ENCODE measurements at places on chromosomes 12 and 14.

DNA sequence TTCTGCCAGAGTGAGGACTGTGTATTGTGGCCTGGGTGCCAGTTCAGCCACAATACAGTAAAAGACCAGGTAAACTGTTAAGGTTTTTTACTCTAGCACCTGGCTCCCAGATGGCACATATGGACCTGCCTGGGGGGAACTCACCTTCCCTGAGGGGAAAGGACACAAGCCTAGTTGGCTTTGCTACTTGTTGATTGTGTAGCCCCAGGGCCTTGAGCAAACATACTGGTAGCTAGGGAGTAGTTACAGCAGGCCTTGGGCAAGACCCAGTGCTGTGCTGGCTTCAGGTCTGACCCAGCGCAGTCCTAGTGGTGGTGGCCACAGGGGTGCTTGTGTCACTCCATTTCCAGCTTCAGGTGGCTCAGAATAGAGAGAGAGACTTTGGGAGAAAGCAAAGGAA is 216.4 kb downstream of the KLHL28 start:
- no peak for DNase-seq

- no peak for DNase-seq
Measured at GRCh38 chr14:96231526-96232130, 24.4 kb upstream of the BDKRB1 start.

GRCh38 chr14:25111061-25111601 is 61.2 kb upstream of the STXBP6 start:
- DNase-seq: no peak

- DNase-seq: peak; percentile 63
Measured at GRCh38 chr14:24171422-24172260, at the start of gene REC8. TSS of gene REC8 (plus strand) at chr14:24172080. CDS start at chr14:24172553, 473 bp downstream.

DNA sequence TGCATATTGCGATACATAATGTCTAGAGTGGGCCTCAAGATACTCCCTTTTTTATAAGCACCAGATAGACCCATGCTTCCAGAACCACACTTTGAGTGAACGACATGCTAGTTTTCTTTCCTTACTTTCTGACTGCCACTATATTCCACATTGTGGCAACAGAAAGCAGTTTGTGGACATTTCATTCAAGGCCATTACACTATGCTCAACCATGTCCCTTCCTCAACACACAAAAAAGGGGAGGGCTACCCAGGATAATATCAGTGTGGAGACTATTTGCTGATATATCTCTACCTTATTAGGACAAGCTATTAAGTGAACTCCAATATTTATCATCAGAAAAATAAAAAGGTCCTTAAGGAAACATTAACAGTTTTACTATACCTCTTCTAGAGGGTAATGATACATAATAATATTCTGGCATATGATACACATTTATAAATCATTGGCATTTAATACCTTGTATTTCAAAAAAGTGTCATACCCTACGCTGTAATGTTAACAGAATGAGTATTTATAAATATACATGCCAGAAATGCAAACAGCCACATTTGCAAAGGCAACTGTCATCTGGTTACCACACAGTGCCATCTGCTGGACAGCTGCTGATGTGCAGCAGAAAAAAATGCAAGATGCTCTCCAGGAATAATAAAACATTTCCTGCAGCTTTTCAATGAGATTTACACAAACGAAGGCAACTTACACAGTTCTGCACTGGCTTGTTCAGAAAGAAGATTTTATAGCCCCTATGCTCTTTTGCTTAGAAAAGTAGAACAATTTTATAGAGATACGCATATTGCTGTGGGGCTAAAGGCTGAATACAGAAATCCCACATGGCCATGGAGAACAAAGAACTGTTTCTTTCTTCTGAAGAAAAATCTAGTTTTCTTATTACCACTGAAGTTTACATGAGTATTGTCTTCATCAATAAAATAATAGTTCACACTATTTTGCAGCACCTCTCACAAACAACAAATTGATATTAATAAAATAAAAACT is 182.2 kb upstream of the GRIP1 start:
- peak; percentile 49 for DNase-seq

DNA sequence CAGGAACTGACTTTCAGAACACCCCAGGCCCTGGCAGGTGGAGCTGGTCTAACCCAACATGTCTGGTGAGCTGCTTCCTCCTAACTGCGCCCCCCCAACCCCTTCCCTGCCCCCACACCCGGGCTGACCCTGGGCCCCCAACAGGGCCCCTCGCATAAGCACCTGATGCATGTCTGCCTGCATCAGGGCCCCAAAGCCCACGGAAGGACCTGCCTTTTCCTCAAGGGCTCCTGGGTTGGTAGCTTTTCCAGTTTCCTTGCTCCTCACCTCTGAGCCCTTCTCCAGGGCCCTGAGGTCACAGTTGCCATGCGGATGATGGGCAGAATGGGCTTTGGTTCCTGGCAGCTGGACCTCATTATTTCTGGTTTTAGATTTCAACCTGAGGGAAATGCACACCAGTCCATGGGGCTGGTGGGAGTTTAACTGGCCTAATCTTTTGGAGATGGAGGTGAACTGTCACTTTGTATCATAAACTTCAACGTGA is 18.5 kb downstream of the TESC start:
- DNase-seq: no peak

DNA sequence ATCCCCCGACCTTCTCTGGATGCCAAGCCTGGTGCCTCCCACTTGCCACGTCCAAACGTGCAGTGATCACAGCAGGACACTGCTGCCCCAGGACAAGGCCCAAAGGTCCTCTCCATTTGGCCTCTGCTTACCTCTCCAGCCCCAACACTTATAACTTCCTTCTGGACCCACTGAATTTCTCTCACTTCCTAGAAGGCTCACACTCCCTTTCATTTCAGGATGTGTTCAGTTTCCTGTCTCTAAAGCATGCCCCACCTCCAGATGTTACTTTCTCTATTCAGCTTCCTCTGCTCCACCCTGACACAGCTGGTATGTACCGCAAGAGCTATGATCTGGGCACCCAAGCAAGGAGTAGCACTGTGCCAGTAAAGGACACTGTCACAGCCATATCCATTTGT is 33.0 kb downstream of the CDKL1 start:
- DNase-seq: peak; percentile 19

GRCh38 chr14:52850451-52850909 is 59.1 kb upstream of the GNPNAT1 start:
- DNase-seq: no peak

GRCh38 chr12:76255692-76256091 is 92.5 kb downstream of the BBS10 start:
- no peak for DNase-seq

GRCh38 chr12:6551063-6551461 is 4.8 kb downstream of the IFFO1 start:
- no peak for DNase-seq

- no peak for DNase-seq
Measured at GRCh38 chr14:60133487-60133886, 31.7 kb downstream of the DHRS7 start.

DNA sequence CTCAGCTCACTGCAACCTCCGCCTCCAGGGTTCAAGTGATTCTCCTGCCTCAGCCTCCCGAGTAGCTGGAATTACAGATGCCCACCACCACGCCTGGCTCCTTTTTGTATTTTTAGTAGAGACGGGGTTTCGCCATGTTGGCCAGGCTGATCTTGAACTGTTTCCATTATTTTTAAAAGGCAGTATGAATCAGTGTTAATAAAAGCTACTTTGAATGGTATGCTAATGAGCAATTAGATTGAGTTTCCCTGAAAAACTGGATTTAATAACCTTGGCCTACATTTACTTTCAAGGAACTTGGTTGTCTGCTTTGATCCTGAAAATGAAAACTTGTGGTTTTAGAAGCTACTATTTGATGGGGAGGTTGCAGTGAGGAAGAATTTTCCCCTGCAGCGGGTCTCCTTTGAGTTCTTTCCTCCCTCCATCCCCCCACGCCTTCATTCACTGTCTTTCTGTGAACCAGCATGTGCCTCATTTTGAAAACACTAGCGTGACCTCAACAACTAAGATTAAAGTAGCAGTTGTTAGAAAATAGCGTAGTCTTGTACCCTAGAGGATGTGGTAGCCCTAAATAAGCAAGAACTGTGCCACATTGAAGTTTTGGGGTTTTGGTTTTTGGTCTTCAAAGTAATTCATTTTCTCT is 17.8 kb upstream of the RPS6KA5 start:
- peak; percentile 5 for DNase-seq

GRCh38 chr14:77782202-77782601 is 17.7 kb upstream of the ADCK1 start:
- no peak for DNase-seq

- DNase-seq: no peak
Measured at GRCh38 chr12:80293347-80293746, 150.7 kb upstream of the PTPRQ start.

DNA sequence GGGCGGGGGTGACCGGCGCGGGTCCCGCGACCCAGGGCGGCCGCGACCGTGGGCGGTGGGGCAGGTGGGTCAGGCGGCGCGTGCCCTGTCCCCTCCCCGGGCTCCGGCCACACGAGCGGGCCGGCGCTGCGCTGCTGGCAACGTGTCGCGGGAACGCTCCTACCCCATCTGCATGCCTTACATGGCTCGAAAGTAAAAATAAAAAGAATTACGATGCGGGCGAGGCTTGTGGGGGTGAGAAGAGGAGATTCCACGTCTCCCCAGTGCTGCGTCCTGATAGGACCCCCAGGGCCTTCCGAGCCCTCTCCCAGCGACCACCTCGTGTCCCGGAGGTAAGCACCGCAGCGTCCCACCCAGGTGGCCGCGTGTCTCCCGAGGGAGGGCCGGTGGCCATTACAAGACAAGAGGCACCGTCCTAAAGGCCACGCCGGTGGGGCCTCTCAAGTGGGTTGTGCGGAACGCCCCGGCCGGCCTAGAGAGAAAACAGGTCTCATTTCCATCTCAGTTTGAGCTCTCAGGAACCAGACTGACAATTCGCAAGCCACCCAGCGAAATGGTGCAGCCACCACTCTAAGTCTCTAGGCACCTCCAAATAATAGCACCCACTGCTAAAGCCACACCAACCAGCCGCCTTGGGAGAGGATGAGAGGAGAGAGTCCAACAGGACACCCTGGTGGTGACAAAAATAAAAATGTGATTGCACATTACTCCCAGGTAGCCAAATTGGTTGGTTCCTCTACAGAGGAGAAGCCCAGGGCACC is 612 bp upstream of the FOXN3 start:
- peak; percentile 50 for DNase-seq

DNA sequence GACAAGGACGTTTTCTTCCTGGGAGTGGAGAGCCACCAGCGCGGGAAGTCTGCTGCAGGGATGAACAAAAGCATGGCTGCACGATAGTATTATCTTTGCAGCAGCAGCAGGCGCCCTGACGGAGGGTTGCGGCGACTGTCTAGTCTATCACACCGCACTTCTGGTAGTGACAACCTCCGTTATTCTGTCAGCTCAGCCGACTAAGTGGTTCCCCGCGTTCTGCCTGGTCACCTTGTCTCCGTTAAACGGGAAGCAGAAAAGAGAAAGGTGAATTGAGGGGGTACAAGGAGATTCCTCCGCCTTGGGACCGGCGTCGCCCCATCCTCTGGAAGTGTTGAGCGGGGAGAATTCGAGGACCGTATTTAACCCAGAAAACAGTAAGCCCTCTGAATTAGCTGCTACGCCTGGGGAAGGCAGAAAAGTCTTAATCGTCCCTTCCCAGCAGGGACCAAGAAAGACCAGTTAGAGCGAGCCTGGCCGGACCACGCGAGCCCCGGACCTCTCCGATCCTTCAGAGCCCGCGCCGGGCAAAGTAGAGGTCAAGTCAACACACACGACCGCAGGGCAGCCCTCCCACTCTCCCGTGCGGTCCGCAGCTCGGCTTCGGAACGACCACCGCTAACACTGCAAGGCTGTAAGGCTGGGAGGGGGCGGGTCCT is 536 bp upstream of the DAAM1 start:
- peak; percentile 37 for DNase-seq

DNA sequence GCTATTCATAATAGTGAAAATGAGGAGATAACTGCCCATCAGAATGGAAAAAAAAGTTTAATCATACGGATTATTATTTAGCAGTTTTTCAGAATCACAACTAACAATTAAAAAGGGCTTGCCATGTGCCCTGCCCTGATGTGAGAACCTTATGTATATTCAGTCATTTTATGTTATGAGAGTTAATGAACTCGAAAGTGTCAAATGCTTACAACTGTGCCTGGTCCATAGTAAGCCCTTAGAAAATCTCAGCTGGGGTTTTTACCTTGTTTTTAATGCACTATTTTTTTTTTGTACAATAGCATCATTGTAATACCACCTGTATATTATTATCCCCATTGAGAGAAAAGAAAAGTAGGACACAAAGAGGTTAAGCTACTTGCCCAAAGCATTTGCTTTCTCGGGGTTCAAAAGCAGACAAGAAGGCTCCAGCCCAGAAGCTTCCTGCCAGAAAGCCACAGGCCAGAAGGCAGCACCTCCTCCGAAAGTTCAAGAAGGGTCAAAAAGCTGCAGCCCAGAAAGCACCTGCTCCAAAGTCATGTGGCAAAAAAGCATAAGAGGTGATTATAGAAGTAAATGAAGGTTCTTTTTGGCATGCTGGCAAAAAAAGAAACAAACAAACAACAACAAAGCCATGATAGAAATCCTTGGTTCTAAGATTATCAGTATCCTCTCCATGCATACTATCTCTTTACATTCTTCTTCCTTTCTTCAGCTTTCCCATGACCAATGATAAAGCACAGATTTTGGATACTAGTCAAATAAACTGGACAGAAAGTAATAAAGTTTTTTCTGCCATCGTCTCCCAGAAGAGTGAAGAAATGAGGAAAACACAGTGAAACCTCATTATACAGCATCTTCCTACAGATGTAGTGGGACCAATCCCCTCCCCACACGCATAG is 59.1 kb upstream of the NAP1L1 start:
- DNase-seq: no peak

GRCh38 chr12:66684222-66684621 is 5.3 kb upstream of the GRIP1 start:
- no peak for DNase-seq

GRCh38 chr12:104742551-104743201 is 215.4 kb downstream of the SLC41A2 start:
- no peak for DNase-seq

GRCh38 chr12:123928274-123928865 is 44.3 kb downstream of the CCDC92 start:
- no peak for DNase-seq

GRCh38 chr14:92945959-92946846 is 23.3 kb downstream of the CHGA start:
- DNase-seq: no peak

- no peak for DNase-seq
Measured at GRCh38 chr14:86935241-86935885, 1057.6 kb downstream of the GALC start.
